WTC11 (cell line): ENCODE measurements at places on chromosomes 5 and 9. TPM values are rescaled to one million over a fixed set of nuclear protein-coding genes. Genes with fewer than 3 reads are reported as not detected.

GRCh38 chr5:96048763-96049162 is 87.1 kb upstream of the ELL2 start:
- H3K36me3 ChIP-seq = no peaks in the 10 kb centered on the region
- H3K4me1 ChIP-seq = no peaks in the 10 kb centered on the region
- peak; percentile 29 for DNase-seq
- H3K4me3 ChIP-seq = no peak overlapping the region
- no peaks in the 10 kb centered on the region for H3K27me3 ChIP-seq

GRCh38 chr5:26236936-26237335 is 801.5 kb downstream of the CDH9 start:
- no peak for DNase-seq
- H3K4me1 ChIP-seq = peaks cover 4% of the 10 kb centered on the region; the same call in 1 of the 2 replicates
- H3K36me3 ChIP-seq = peaks cover 32% of the 10 kb centered on the region
- no peak overlapping the region for H3K4me3 ChIP-seq
- no peak overlapping the region for H3K27ac ChIP-seq
- peaks cover 29% of the 10 kb centered on the region for H3K27me3 ChIP-seq

DNA sequence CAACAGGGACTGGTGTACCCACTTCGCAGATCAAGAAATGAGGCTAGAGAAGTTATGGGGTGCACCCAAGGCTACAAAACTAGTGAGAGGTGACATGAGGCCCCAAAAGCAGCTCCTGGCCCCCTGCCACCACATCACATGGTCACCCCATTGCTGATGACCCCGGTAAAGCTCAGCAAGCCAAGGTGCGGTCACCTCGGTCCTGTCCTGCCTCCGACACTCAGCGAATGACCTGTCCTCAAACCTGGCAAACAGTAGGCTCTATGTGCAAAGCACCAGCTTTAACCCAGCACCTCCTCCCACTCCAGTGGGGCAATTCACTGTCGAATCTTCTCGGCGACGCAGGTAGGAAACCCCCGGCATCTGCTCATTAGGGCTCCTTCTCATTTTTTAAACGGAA is 307.4 kb downstream of the RAB3C start:
- DNase-seq = no peak
- peaks cover 2% of the 10 kb centered on the region for H3K27me3 ChIP-seq
- no peak overlapping the region for H3K27ac ChIP-seq
- no peak overlapping the region for H3K4me3 ChIP-seq
- H3K4me1 ChIP-seq = peaks cover 22% of the 10 kb centered on the region
- H3K36me3 ChIP-seq = no peaks in the 10 kb centered on the region

GRCh38 chr9:69097064-69097463 is 61.5 kb downstream of the FXN start:
- H3K4me1 ChIP-seq = peaks cover 16% of the 10 kb centered on the region
- H3K27ac ChIP-seq = no peak overlapping the region
- no peaks in the 10 kb centered on the region for H3K27me3 ChIP-seq
- no peak overlapping the region for H3K4me3 ChIP-seq
- no peak for DNase-seq

The CHD1 gene
- total RNA-seq = 39.9 to 42.0 TPM (median 41.8 TPM) in 3 replicates

- peaks cover 54% of the 10 kb centered on the region for H3K27me3 ChIP-seq
- no peaks in the 10 kb centered on the region for H3K36me3 ChIP-seq
- no peak overlapping the region for H3K27ac ChIP-seq
These were observed 86.4 kb downstream of the MED10 start for GRCh38 chr5:6291961-6292360.

GRCh38 chr5:90437663-90438062 is 28.1 kb upstream of the CETN3 start:
- no peak for DNase-seq
- H3K4me1 ChIP-seq = peaks cover 8% of the 10 kb centered on the region
- no peak overlapping the region for H3K27ac ChIP-seq
- no peak overlapping the region for H3K4me3 ChIP-seq
- no peaks in the 10 kb centered on the region for H3K27me3 ChIP-seq

The CXCL14 gene
- 0.64 to 0.87 TPM (median 0.87 TPM) in 3 replicates for total RNA-seq
